NCI-H2171 (cell line): ENCODE measurements at places on chromosomes 11 and 22.

DNA sequence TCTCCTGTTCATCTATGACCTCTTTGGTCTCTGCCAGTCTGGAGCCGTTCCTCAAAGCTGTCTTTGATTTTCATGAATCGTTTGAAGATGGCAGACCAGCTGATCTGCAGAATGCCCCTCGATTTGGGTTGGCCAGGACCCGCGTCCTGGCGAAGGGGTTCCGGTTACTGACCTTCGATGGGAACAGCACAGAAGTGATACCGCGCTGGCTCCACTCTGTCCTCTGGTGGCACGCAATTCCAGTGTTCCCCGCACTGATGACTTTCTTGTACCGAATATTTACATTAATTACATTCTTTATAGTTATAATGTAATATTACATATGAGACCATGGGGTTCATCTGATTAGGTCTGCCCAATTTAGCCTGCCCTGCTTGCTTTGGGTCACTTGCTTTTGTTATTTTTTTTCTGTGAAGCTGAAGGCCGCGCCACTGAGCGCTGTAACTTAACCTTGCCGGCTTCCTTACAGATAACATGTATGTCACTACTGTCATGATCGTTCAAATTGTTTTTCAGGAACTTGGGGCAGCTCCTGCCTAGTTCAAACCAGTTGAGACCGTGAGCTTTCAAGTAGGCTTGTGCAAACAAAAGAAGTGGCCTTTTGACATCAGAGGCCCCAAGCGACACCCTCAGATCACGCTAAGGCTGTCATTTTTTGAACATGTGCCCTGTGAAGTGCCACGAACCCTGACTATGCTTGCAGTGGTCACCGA is 4.1 kb upstream of the USP18 start:
- DNase-seq, result no peak

GRCh38 chr22:19063581-19064353 is 58.4 kb downstream of the DGCR2 start:
- DNase-seq, result no peak

DNA sequence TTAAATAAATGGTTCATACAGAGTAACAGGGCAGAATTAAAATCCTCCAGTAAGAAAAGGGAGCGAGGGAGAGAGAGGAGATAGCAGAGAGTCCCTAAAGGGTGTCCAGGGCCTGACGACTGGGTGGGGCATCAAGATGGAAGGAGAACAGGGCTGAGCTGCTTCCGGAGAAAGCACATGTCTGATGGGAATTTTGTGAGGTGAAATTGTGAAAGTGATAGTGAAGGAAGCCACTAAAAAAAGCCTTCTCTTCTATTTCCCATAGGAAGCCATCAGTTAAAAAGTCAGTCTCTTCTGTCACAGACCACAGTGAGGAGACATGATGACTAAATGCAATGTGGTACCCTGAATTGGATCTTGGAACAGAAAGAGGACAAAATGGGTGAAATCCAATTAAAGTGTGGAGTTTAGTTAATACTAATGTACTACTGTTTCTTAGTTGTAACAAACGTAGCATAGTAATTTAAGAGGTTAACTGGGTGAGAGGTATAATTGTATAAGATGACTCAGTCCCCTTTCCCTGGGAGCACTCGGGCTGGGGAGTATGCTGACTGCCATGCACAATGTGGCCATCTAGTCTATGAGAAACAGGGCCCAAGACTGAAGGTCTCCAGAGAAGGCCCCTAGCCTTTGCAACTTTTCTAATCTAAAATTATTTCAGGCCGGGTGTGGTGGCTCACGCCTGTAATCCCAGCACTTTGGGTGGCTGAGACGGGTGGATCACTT is 29.5 kb upstream of the FCHSD2 start:
- DNase-seq, result no peak

DNA sequence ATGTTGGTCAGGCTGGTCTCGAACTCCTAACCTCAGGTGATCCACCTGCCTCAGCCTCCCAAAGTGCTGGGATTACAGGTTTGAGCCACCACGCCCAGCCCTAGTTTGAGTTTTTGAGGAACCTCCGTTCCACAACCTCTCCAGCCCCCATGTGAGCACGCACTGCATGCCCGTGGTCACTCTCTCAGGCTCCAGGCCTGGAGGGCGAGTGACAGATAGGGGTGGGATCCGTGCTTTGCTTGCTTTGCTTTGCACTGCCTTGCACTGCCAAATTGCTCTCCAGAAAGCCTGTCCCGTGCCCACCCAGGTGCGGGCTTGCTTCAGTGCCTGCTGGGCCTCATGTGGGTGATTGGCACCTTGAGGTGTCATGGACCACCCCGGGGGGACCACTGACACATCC is 29.9 kb downstream of the FGF4 start:
- no peak for DNase-seq

GRCh38 chr11:114136686-114137640 is 77.5 kb downstream of the ZBTB16 start:
- DNase-seq, result no peak

- DNase-seq, result no peak
Observed at GRCh38 chr11:87917111-87917510, 258.1 kb downstream of the RAB38 start.

DNA sequence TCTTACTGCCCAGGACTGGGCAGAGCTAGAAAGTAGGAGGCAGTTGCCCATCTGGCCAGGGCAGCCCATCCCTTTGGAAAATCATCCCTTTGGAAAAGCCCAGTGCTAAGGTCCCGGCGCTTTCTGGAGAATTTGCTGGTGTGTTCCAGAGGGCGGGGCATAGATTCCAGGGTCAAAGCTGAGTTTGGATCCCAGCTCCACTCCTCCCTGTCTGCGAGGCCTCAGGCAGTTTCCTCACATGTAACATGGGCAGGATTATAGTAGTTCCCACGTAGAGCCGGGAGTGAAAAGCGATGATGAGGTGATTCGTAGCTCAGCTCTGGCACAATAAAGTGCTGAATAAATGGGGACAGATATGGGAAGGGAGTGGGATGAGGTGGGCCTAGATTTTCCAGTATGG is 31.4 kb upstream of the LRRC10B start:
- no peak for DNase-seq

- DNase-seq, result no peak
Observed at GRCh38 chr22:50733521-50734342, 4.3 kb upstream of the ACR start.

DNA sequence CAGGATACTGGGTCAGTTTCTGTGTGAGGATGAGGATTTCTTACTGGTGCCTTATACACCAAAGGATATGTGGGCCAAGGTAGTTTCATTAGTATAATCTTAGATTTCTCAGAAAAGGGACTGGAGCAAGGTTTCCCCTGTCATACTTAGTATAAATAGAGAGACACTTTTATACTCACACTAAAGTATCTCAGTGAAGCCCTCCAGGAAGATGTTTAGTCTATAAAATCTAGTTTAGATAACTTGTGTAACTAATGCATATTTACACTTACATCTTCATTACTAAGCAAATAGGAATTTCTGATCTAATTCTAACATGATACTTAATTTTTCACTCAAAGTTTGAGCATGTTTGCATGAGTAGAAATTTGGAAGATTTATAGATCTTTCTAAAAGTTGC is 11.1 kb downstream of the EMSY start:
- no peak for DNase-seq

- DNase-seq, result no peak
Observed at GRCh38 chr22:29146091-29146560, 59.6 kb upstream of the EMID1 start.
